ENCODE measurements at places on chromosomes 11 and 22.
A peak's percentile ranks its signal among the peaks of the same experiment; 100 is the strongest.

DNA sequence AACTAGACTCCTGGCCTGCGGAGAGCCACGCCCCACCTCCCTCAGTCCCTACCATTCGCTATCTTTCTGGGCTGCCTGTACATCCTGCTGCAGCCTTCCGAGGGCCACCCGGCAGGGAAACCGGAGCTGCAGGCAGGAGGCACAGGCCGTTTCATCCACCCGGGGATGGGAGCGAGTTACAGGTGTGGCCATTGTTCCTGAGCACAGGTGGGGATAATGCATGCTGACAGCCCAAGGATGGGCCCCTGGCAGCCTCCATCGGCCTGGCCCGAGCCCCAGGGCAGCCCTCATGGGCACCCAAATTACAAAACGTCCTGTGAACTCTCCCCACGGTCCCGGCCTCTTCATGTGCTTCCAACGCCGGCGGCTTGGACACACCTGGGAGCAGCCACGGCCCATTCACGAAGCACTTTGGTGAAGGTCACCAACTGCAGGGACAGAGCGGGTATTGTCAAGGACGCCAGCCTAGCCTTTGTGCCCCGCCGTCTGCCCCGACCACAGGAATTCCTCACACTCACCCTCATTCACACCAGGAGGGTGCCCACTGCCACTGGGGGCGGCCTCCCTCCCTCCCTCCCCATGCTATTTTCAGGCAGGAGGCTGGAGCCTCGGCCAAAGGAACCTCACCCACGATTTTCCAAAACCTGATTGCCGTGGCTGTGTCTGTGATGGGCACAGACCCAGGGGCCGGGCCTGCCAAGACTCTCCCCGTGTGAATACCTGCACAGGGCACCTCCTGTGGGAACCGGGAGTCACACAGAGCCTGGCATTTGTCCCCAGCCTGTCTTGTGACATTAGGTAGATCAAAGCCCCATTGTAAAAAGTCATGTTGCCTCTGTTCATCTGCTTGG lies 42.1 kb upstream of the MYEOV start:
- no peak for DNase-seq

- no peak for DNase-seq
Measured at GRCh38 chr11:21931436-21932101, 261.3 kb upstream of the ANO5 start.

DNA sequence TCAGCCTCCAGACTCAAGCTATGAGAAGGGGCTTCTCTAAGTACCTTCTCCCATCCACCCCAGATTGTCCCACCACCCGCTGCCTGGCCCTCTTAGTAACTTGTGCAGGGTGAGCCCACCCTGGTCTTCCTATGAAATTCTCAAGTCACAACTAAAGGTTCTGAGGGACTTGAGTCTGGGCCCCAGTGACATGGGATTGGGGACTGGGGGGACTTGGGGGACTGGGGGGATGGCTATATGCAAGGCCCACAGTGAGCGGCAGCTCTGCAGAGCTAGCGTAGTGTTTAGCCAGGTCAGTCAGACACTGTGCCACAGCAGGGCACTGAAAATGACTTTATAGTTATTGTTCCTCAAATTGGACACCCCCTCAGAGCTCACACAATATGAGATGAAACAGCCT lies 622.3 kb upstream of the CADM1 start:
- DNase-seq = no peak

DNA sequence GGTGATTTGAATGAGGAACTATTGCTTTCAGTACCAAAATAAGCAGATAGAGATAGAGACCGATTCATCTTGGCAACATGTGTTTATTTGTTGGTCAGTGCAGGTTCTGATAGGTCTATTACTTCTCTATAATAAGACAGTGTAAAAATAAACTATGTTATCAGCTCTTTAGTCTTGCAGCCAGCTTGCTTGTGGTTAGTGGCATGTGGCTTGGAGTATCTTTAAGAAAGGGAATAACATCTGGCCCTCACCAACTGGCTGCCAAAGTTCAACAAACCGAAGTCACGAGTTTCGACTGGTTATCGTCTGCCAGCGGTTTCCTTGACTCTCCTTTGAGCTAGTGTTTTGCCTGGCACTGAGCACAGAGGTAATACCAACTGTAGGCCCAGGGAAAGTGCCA lies 71.8 kb downstream of the CTTN start:
- DNase-seq = no peak

- DNase-seq = no peak
Measured at GRCh38 chr22:37126882-37127281, 17.4 kb upstream of the TMPRSS6 start.

- no peak for DNase-seq
Measured at GRCh38 chr22:17370026-17370765, 936 bp downstream of the CECR2 start.

DNA sequence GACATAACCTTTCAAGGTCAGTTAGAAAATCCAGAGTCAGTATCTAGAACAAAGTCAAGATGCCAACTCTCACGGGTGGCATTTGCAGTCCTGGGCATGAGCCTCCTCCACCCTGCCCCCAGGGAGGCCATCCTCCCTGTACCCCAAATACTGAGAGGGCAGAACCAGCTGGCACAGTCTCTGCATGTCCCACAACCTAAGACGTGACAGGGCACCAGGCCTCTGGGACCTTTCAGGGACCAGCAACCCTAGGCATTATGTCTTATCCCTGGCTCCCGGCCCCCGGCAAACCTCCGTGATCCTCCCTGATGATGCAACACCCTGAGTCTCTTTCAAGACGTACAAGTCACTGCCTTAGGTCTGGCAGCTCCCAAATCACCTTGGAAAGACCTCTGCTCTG lies 2.0 kb downstream of the MB start:
- no peak for DNase-seq

DNA sequence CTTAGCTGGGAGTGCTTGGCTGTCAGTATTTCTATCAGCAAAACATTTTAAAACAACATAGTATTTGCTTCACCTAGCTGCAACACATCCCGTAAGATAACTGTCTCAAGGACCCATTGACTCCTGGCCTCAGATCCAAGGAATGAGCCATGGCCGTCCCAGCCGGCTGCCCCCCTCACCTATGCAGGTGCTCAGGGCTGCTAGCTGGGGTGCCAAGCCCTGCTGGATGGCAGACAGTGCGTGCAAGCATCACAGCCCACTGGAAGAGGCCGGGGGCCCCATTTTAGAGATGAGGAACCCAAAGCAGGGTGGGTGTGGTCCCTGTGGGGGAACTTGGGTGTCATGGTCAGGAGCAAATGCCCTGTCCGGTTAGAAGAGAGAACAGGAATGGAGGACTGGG lies 8.5 kb downstream of the PSMC3 start:
- no peak for DNase-seq

GRCh38 chr22:23844739-23845202 lies 6.0 kb upstream of the DERL3 start:
- no peak for DNase-seq

- no peak for DNase-seq
Measured at GRCh38 chr22:29690476-29690875, 29.3 kb upstream of the CABP7 start.

DNA sequence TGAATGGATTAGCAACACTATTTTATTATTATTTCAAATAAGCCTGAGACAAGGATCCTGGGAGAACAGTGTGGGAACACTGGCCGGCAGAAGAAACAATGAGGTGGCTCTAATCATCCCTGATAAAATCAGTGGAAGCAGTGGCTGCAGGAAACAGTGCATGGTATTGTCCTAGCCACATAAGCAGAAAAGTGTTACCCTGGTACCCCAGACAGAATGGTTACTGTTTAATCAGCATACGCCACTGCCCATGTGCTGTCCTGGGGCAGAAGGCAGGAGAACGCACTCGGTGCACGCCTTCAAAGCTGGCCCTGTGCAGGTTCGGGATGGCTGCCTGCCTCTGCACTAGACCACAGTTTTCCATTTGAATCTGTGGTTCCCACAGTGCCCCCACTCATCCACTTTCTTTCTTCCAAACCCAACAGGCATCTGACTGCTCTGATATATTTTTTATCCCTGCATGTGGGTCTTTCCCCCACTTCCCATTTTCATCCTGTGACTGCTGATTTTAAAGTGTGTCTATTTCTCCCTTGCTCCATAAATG lies 25.7 kb downstream of the OPCML start:
- no peak for DNase-seq

GRCh38 chr11:121443688-121444275 lies 8.3 kb upstream of the SORL1 start:
- DNase-seq = no peak

DNA sequence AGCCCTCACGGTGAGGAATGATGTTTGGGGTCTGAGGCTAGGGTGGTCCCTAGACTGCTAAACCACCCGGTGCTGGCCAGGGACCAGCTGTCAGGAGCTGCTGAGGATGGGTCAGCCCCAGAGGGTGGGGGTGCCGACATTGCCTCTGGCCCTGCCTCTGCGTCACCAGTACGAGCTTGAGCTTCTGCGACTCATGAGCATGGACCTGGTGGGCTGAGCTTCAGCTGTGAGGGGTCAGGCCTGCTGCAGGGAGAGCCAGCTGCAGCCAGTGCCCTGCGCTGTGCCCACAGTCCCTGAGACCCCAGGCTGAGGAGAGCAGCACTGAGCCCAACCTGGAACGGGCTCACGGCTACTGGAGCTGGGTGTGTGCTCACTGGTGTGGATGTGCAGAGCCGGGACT lies 7.0 kb downstream of the DERL3 start:
- DNase-seq = no peak

DNA sequence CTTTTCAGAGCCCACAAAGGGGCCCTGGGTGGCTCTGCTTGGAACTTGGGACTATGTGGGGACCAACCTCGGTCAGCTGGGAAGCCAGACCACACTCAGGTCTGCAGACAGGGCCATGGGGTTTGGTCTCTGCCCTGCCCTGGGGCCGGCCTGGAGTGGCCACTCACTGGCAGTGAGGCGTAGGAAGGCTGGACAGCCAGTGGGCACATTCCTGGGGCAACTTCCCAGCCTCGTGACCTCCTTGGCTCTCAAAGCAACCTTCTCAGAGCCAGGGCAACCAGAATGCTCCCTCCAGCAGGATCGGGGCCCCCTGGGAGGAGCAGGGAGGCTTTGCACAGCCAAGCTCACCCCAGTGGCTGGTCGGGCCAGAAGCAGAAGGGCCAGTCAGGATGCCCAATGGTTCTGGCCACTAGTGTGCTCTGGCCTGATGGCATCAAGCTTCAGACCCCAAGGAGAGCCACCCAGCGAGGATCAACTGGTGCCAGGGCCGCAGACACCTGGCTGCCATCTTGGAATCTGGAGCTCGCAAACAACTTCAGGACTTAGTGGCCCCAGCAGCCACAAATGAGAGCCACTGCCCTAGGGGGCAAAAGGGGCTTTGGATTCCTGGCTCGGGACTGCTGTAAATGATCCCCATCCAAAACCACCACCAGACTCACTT lies 87.1 kb downstream of the MYEOV start:
- DNase-seq = no peak

DNA sequence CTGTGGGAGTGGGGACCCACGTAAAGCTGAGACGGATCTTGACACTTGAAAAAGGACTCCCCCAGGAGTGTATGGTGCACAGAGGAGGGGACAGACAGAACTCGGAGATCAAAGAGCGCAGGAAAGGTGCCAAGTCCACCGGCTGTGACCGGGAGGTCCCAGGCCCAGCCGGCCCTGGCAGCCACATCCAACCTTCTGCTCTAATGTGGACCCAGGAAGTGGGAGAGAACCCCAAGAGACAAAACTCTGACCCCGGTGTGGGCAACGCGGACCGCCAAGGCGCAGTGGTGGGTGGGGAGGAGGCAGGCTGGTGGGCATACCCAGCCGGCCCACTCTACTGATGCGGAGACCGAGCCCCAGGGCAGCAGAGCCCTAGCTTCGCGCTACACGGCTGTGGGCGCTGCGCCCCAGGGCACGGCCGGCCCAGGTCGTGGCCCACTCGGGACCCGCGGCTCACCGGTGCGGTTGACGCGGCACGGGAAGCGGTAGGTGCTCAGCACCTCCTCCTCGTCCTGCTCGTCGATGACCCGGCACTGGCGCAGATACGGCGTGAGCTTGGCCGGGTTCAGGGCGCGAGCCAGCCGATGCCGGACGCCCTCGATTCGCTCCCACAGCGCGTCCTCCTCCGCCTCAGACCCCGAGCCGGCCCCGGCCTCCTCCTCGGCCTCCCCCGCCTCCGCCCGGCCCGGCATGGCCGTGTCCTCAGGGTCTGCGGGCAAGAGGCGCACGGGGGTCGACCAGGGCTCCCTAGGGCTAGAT lies 527 bp downstream of the CARD10 start:
- DNase-seq = peak; percentile 39

- peak; percentile 46 for DNase-seq
Measured at GRCh38 chr11:102476812-102477211, 24.2 kb upstream of the TMEM123 start.

DNA sequence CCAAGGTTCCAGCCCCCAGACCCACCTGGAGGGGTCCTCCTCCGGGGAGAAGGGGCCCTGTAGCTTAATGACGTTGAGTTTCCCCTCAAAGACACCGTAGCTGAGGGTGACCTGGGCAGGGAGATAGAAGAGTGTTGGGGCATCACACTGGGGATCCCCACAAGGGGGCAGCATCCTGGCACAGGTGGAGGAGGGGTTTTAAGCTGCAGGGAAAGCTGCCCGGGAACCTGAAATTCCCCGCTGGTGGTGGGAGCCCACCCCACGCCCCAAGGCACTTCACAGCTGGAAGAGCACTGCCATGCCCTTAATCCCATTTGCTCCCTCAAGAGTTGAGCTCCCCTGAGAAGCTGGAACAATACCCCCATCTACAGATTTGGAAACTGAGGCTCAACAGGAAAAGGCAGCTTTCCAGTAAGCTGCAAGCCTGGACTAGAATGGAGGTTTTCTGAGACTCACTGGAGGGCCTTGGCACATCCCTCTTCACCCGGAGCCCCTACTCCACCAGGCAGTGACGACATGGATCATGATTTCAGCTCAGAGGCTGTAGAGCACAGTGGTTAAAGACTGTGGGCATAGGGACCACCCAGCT lies 13.7 kb downstream of the MFNG start:
- no peak for DNase-seq

- DNase-seq = no peak
Measured at GRCh38 chr11:843818-844692, 1.4 kb downstream of the TSPAN4 start.

- DNase-seq = no peak
Measured at GRCh38 chr22:19110646-19111045, 11.6 kb downstream of the DGCR2 start.

DNA sequence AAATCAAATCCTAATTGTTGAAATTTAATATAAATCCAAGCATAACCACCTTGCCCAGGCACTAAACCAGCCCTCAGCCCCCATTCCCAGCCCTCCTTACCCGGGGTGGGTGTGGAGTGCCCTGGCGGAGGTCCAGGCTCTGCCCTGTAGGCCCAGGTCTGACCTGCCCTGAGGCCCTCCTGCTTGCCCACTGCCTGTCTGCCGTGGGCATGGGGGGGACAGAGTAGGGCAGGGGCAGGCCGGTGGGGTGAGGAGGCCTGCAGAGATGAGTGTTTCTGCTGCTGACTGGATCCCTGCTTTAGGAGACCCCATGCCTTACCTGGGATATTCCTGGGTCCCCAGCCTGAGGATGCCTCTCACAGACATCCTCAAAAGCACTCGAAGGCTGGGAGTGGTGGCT lies 3.6 kb upstream of the CHID1 start:
- no peak for DNase-seq

GRCh38 chr11:132125988-132126871 lies 755.8 kb downstream of the NTM start:
- no peak for DNase-seq

DNA sequence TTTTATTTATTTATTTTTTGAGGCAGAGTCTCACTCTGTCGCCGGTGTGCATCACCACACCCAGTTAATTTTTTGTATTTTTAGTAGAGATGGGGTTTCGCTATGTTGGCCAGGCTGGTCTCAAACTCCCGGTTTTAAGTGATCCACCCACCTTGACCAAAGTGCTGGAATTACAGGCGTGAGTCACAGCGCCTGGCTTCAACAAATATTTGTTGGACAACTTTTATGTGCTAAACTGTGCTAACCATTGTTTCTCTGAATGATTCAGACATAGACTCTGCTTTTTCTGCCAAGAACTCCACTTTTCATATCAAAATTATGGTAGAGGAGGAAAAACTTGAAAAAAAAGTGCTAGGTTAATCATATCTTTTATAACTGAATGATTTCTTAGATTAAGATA lies 36.3 kb downstream of the MMP7 start:
- no peak for DNase-seq

Data from NCI-H526 (cell line).